Left colon (tissue), 2 donors: ENCODE measurements at places on chromosomes 1 and 21.

GRCh38 chr1:210582205-210582970, 253.7 kb downstream of the HHAT start:
- no peak for DNase-seq

DNA sequence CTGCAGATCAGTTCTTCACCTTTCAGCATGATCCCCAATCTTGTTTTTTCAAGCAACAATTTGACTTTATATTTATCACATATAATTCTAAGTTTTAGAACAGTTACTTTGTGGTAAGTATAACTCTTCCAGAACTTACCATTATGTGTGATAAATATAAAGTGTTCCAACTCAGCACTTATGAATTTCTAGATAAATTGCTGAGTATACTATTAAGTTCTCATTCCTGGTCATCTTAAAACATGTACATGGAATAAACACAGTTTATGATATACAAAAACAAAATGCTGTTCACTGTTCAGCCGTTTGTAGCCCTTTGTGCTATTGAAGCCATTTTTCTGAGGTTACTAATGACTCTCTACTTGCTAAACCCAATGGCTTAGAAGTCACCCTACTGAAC, 5.1 kb upstream of the XPR1 start:
- DNase-seq = no peak

DNA sequence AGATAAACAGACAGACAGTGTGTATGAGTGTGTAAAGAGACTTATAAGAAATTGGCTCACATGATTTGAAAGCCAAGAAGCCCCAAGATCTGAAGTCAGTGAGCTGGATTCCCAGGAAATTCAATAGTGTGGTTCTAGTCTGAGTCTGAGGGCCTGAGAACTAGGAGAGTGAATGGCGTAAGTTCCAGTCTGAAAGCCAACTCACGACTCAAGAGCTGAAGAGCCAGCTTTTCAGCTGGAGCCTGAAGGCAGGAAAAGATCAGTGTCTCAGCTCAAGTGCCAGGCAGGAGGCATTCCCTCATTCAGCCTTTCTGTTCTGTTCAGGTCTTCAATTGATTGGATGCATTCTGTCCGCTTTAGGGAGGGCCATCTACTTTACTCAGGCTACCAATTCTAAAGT, 257.2 kb downstream of the PLPP3 start:
- DNase-seq = no peak

- no peak for DNase-seq
These were observed 229.3 kb downstream of the DISC1 start for GRCh38 chr1:231855926-231856325.

DNA sequence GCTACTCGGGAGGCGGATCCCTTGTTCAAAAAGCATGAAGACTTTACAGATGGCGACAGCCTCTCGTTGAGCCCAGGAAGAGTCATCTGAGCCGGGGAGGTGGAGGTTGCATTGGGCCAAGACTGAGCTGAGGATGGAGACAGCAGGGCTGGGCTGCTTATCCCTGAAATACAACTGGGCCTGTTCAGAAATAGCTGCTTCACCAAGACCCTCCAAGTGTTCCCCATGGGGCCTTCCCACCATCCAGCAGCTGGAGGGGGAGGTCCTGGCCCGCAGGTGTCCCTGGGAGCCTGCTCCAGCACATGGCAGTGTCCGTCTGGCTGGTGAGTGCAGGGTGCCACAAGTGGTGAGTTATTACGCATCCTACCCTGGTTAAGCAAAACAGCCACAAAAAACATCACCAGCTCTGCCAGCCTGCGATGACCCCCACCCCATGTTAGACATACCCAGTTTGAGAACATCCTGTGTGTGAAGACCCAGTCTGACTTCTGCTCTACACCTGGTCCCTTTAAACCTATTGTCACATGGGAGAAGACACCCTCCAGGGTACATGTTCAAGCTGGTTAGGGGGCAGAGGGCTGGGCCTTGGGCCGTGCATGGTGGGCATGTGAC, 93.1 kb upstream of the TMPRSS2 start:
- DNase-seq = no peak

- DNase-seq = no peak
These were observed 222.0 kb downstream of the KAZN start for GRCh38 chr1:14820295-14821085.

GRCh38 chr1:87220993-87221392, 107.7 kb upstream of the LMO4 start:
- no peak for DNase-seq

DNA sequence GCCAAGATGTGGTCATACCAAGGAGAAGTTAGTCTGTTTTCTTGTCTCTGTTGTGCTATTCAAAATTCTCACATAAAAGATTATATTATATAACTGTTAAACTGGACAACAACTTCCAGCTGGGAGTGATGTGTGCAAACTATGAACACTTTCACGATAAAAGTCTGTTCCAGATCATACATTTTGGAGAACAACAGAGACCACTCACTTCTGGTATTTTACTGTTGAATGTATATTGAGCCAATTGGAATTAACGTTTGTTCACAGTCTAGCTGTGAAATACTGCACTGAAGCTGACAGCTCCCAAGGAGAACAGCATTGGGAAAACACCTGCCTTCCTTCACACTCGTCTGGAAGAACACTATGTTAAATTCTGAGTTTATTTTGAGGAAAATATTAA, 860 bp upstream of the SHCBP1L start:
- DNase-seq = no peak

DNA sequence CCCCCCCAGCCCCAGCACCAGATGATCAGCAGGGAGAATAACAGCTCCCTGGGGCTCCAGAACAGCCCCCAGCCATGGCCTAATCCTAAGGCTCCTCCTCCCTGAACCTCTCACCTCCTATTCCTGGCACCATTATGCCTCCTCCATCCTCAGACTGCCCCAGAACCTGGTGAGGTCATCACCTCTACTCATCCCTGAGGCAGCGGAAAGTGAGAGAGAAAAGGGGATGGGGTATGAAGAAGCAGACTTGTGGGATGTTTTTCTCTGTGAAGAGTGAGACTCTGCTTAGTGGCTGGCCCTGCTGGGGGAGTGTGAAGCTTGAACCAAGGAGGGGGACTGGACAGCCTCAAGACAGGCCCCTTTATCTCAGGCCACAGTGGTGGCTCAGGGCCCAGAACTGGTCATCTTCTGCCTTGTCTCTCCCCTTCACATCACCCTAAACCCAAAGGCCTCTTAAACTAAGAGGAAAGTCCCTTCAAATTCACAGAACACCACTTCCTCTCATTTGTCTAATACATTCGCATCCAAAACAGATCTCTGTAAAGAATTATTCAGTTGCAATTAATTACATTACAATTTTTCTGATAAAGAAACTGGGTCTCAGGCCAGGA, 2.2 kb upstream of the PPM1J start:
- DNase-seq = no peak

GRCh38 chr1:167678422-167678821, 43.4 kb upstream of the MPZL1 start:
- DNase-seq = no peak
